ENCODE measurements at places on chromosomes 6 and 20. TPM values are rescaled to one million over a fixed set of nuclear protein-coding genes. Genes with fewer than 3 reads are reported as not detected.

NANP gene
- polyA plus RNA-seq, result 2.6 TPM

DNA sequence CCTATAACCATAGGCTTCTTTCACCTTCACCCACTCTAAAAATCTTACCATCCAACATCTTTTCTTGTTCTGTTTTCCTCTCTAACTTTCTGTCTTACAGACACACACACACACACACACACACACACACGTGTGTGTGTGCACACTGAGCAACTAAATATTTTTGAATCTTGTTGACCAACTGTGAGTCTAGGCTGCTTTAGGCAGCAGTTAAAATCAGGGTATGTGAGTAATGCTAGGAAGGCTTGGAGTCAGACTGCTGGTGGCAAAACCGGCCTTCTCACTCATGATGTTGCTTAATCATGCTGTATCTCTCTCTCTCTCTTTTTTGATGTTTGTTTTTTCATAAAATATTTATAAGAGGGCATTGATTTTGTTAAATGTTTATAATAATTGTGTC lies 103.1 kb upstream of the TBX18 start:
- H3K27me3 ChIP-seq, result no peaks in the 10 kb centered on the region
- no peak overlapping the region for H3K27ac ChIP-seq
- no peaks in the 10 kb centered on the region for H3K4me1 ChIP-seq
- H3K4me3 ChIP-seq, result no peak overlapping the region

DNA sequence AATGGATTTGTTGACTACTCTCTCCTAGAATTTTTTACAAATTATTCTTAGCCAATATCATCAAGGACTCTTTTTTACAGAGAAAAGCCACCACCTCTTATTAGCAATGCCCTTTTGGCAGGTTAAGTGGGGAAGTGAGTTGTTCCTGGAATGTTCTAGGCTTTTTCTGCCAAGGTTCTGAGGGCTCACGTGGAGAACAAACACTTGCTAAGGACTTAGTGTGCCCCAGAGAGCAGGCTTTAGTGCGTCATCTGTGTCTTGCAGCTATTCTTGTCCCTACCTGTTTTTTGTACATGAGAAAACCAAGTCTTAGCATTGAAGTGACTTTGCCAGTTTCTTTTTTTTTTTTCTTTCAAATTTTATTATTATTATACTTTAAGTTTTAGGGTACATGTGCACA lies 33.5 kb downstream of the CFAP61 start:
- no peaks in the 10 kb centered on the region for H3K4me1 ChIP-seq
- no peak overlapping the region for H3K27ac ChIP-seq
- H3K4me3 ChIP-seq, result no peak overlapping the region
- DNase-seq, result no peak
- no peaks in the 10 kb centered on the region for H3K36me3 ChIP-seq

GRCh38 chr6:151490996-151491395 lies 2.8 kb upstream of the CCDC170 start:
- H3K27ac ChIP-seq, result no peak overlapping the region
- no peaks in the 10 kb centered on the region for H3K36me3 ChIP-seq
- no peak overlapping the region for H3K4me3 ChIP-seq
- DNase-seq, result no peak
- peaks cover 3% of the 10 kb centered on the region for H3K4me1 ChIP-seq

DNA sequence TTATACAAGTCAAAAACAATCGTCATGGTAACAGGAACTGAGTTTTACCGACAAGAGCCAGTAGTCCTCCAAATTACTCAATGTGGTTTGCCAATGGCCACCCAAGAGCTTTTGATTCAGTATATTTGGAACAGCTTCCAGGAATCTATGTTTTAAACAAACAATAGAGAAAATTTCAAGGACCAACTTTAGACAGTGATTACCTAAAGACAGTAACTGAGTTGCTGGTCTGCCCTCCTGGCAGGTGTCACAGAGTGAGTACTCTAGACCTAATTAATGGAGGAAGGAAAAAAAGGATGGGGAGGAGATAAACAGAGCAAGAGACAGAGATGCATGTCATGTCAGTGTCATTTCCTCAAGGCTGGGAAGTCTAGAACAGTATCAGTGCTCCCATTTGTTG lies 361.3 kb upstream of the BTBD3 start:
- no peaks in the 10 kb centered on the region for H3K4me1 ChIP-seq
- H3K4me3 ChIP-seq, result no peak overlapping the region
- DNase-seq, result no peak
- no peaks in the 10 kb centered on the region for H3K36me3 ChIP-seq
- H3K27me3 ChIP-seq, result no peaks in the 10 kb centered on the region

DNA sequence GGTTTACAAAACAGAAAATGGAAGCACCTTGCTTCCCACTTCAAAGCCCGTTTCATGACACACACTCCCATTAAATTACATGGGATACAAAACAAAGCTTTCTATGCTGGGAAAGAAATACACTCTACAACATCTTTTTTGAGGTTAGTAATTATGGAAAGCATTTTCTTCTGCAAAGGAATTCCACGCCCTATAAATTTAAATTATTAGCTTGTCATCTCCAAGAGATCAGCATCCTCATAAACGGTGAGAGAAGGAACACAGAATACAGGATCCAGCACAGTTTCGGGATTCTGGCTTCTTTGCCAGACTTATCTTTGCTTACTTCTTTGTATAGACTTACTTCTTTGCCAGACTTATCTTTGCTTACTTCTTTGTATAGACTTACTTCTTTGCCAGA lies 1.3 kb upstream of the SMPDL3A start:
- H3K4me3 ChIP-seq, result no peak overlapping the region
- no peak overlapping the region for H3K27ac ChIP-seq

DNA sequence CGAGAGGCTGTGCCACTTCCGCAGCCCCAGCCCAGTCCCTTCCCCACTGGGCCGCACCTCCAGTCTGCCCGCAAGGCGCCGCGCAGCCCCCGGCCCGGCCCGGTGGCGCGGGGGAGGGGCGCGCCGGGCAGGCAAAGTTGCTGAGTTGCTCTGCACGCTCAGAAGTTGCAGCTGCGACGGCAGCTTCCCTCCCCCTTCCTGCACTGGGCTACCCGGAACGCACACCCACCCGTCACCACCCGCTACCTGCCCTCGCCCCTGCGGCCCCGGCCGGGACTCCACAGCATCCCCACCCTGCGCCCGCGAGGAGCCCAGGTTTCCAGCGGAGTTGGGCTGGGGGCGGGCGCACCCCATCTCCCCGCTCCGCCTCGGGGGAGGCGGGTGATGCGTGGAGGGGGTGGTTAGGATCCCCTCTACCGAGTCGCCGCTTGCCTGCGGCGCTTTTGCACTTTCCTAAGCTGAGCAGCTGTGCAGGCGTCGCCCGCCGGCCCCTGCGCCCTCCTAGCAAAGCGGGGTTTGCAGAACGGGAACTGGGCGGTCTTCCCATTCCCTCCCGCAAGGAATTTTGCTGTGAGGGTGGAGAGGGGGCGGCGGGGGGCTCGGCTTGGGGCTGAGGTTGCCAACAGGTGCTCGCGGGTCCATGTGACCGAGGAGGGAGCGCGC lies 55.9 kb upstream of the RREB1 start:
- peak; percentile 64 for DNase-seq
- no peaks in the 10 kb centered on the region for H3K4me1 ChIP-seq
- no peaks in the 10 kb centered on the region for H3K36me3 ChIP-seq
- H3K27me3 ChIP-seq, result no peaks in the 10 kb centered on the region
- no peak overlapping the region for H3K27ac ChIP-seq
